ENCODE measurements at places on chromosomes 12 and 14.
A peak's percentile ranks its signal among the peaks of the same experiment; 100 is the strongest.

- peak; percentile 11 for DNase-seq
Measured at GRCh38 chr12:113252494-113252893, 31.2 kb downstream of the TPCN1 start.

DNA sequence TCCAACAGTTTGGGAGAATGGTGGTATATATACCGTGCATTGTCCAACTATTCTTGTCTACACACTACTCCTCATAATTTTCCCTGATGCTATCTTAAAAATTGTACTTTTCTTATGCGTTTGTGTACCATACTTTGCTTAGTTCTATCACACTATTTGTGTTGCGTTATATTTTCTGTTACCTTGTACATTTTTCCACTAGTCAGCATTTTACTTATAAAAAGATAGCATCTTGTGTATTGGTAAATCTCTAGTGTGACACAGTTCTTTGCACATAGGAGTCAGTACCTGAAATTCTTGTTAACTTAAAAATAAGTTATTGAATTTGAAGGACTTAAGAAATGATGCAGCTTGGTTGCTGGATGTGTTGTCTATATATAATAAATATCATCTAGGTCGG, 201.8 kb upstream of the LMO3 start:
- no peak for DNase-seq

- peak; percentile 12 for DNase-seq
Measured at GRCh38 chr14:21868442-21869046, 194.9 kb upstream of the OR4E1 start.

- no peak for DNase-seq
Measured at GRCh38 chr12:67410246-67410645, 141.1 kb downstream of the CAND1 start.

GRCh38 chr12:119528241-119528640, 65.3 kb upstream of the TMEM233 start:
- no peak for DNase-seq

GRCh38 chr14:100075681-100076080, 10.5 kb downstream of the EVL start:
- DNase-seq, result no peak

DNA sequence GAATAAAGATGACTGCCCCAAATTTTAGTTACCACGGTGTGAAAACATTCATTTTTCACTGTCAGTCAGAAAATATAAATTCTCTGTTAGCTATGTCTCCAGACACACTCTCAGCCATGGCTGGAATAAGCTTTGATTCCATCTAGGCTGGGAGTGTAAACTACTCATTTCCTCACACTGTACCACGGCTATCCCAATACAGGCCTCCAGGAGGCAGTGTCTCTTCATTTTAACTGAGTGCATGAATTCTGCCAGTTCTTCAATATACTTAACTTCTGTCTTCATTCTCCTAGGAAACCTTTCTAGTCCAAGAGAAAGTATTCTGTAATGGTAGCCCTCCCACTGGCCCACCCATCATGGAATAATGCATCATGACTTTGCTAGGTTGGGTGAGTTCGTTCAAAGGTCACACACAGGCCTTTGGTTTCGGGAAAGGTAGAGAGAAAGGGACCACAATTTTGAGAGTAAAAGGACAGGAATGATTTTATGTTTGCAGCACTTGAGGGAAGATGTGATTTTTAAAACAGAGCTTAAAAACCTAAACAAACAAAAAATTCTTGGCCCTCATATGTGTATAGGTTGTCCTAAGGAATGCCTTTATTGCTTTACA, 381.1 kb downstream of the SEC23A start:
- peak; percentile 31 for DNase-seq

- DNase-seq, result peak; percentile 84
Measured at GRCh38 chr14:70282666-70283065, 76.8 kb downstream of the COX16 start.

- peak; percentile 75 for DNase-seq
Measured at GRCh38 chr14:85533023-85533860, 3.3 kb downstream of the FLRT2 start.

DNA sequence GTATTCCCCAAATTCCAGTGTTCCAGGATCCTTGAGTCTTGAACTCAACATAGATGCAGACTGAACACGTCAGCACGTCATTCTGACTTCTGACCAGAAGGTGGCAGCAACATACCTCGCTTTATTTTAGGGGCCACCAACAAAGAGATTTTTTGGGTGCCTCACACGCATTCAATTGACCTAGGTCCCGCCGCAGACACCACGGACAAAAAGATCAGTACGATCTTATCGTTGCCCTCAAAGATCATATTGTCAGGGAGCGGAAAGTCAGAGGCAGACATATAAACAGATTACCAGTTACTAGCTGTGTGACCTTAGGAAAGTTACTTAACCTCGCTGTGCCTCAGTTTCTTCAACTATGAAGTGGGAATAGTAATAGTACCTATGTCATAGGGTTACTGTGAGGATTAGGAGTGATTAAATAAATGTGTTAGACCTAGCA, 6.5 kb upstream of the PRPH start:
- DNase-seq, result peak; percentile 22

GRCh38 chr14:51652168-51653078, 713 bp downstream of the FRMD6 start:
- peak; percentile 70 for DNase-seq

DNA sequence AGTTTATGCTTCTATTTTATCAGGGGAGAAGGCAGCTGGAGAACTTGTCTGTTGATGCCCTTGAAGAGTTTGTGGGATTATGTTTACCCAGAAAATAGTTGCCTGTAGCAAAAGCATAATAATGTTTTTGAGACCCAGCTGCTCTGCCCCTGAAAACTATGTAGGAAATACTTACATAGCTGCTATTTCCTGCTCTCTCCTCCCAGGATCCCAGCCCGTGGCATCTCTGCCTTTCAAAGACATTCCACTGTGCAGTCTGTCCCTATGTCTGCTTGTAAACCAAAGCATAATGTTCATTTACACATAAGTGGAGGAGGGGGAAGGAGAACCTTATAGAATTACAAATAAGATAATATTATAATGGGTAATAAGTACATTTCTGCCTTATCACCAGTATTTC, 198.7 kb downstream of the SYT1 start:
- no peak for DNase-seq

DNA sequence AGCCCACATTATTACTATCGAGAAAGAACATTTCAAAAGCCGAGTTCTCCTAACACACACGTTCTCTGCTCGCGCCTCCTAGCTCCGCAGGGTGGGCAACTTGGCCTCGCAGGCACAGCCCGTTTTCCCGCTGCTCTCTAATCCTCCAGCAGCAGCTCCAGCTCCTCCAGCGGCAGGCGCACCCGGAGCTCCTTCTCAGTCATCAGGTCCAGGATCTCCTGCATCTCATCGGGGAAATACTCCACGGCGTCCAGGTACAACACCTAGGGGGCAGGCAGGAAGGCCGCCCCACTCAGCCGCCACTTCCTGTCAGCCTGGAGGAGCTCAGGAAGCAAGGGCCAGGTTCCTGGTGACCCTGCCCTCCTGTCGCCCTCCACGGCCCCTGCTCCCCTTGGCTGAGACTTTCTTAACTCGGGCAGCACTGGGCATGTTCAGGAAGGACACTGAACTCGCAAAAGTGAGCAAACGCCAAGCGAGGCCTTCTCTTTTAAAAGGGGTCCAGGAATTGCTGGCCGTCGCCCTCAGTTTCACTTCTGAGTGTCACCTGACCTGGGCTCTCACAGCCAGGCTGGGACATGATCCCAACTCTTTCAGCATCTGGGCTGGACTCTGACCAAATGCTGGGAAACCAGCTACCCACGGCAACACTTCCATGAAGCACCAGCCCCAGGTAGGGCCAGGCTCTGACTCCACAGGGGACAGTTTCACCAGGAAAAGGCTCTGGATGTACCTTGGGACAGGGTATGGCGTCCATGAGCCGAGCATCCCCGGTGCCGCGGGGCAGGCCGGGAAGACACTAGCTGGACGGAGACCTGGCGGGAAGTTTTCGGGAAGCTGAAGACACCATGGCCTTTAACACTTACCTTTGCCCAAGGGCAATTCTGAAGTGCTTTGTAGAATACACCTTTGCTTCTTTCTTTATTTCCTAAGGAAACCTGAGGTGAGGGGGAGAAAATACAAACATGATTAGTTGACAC, 22.1 kb downstream of the PSMC1 start:
- DNase-seq, result no peak

- no peak for DNase-seq
Measured at GRCh38 chr14:24662753-24663152, 28.8 kb upstream of the GZMB start.

GRCh38 chr12:113069751-113070116, 13.2 kb downstream of the DTX1 start:
- no peak for DNase-seq

- DNase-seq, result no peak
Measured at GRCh38 chr12:49705479-49706134, 1.6 kb downstream of the FMNL3 start.

- DNase-seq, result no peak
Measured at GRCh38 chr12:12899530-12900380, 8.4 kb downstream of the GPRC5A start.

DNA sequence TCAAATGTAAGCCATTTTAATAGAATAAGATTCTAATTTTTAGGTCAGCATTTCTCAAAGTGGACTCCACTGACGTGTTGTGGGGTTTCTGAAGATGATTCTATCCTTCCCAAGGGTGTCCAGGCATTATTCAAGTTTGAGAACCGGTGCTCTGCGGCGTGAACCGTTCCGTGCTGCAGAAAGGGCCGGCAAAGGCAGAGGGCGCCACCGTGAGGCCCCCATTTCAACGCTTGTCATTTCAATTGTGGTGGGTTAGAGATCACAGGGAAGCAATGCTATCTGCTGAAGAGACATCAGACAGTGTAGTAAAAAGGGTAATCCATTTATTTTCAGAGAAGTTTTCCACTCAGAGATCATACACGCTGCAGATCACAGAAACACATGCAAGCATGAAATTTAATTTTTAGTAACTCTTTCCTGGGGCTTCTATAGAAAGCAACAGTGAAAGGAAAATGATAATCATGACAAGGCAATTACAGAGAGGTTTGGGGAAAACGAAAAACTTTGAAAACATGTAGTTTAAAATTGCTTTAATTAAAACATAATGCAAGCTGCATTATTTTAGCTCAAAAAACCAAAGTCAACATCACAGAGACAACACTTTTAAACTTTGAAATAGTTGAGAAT, 201.7 kb downstream of the EXOC5 start:
- peak; percentile 12 for DNase-seq

DNA sequence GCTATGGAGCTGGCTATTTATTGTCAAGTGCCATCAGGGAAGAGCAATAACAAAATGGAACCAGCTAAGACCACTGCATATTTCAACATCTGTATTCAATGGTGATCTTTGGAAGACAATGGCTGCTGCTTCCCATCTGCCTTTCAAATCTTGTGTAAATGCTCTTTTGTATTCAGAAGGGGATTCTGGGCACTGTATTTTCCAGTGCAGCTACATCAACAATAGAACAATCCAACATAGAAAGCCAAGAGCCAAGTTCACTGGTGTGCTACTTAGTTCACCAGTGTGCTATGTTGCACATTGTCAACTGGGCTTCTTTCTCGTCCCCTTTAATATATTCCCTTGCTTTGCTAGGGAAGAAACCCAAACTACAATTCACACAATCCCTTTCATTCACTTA, 128.8 kb upstream of the OR4E1 start:
- no peak for DNase-seq

DNA sequence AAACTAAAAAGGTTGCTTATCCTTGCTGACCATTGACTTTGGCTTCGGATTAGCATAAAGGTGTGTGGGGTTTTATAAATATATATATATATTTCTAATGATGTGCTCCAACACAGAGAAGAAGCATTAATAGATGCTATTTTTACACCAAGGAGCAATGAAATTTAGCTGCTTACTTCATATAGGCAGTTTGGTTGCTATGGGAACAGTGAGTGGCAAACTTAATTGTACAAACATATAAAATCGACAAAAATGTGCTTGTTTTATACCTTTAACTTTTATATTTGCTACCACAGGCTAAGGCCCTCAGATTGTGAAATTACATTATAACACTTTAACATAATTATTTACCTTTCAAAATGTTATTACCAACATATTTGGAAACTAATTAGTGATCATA, 303.4 kb downstream of the SEC23A start:
- no peak for DNase-seq

DNA sequence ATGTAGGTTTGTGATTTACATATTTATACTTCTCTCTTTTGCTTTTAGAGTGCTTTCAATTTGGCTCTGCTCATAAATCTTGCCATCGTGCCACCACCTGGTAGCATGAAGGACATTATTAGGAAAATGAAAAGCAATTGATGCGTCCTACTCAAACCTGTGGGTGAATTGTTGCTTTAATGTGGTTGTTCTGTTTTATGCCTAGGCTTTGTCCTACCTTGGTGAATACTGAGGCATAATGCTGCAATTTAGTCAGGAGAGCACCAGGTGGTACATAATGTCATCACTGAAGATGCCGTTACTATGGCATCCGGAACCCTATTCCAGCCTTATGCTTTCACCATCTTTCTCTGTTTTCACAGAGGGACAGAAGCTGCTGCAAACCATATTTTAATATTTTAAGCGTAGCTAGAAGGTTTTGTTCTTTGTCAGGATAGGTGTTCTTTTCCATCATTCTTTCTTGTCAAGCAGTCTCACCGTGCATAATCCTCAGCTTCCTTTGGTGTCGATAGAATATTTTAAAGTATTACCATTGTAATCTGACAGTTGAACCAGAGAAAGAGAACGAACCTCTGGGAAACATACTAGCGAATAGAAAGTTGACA, 68.5 kb upstream of the PKP2 start:
- no peak for DNase-seq

DNA sequence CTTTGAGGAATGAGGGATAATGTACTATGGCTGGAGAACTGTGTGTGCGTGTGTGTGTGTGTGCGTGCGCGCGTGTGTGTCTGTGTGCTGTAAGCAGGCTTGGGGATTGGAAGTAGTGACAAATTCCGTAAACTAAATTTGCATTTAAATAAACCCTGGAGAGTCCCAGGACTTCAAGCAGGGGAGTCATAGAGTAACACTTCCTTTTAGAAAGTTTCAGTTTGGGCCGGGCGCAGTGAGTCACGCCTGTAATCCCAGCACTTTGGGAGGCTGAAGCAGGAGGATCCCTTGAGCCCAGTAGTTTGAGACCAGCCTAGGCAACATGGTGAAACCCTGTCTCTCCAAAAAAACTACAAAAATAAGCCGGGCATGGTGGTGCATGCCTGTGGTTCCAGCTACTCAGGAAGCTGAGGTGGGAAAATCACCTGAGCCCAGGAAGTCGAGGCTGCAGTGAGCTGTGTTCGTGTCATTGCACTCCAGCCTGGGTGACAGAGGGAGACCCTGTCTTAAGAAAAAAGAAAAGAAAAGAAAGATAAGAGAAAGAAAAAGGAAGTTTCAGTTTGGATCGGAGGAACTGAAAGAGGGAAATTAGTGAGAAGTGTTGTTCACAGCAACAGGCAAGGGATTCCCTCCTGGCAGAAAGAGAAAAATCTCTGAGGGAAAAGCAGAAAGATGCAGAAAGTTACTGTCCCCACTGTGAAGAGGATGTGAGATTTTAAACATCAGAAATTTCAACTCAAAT, 222.7 kb upstream of the SOX5 start:
- no peak for DNase-seq

GRCh38 chr12:128671528-128672042, 152.2 kb downstream of the SLC15A4 start:
- DNase-seq, result no peak

DNA sequence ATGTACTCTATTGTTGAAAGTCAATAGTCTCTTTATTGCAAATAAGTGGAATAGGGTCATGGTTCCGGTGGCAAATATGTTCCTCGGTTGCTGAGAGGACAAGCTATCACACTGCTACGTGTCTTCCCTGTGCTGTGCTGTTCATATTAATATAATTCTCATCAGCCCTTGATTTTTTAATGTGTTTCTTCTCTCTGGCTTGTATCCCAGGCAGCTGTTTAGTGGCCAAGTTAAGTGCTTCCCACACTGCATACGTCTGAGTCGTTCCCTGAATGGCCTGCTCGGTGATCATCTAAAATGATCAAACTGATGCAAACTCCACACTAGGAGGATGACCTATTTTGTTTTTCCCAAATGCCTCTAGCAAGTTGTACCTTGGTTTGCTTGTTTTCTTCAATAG, 186.4 kb downstream of the ANO6 start:
- DNase-seq, result no peak

Measured in NCI-H345 (cell line).